Stimulated activated CD4-positive, alpha-beta T cell treated with anti-CD3 and anti-CD28 coated beads, Interleukin-1b, Interleukin-23, amount 100 ng/mL, for 48 hours (primary cell): ENCODE measurements at places on chromosomes 7 and 10.

DNA sequence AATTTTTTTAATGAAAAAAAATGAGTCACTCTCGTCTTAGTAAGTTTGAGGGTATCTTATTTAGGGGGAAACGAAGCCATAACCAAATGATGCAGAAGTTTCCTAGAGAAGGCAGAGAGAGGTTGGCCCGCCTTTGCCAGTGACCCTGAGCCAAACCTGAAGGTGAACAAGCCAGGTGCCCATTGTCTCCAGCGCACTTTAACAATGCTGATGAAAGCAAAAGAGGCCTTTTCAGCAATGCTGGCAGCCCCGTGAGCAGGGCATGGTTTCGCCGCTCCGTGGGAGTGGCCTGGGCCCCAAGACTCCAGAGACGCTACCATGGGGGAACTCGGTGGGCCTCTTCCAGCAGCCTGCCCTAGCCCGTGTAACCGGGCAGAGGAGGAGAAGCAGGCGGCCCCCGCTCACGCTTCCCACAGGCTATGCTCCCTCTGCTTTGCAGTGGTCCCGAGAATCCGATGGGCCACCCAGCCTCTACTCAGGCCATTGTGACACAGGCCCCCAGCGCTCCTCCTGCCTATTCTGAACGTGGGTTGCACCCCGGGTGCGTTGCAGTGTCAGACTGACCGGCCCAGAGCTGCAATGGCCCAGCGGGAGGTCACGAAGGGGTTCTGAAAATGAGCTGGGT lies 14.0 kb upstream of the UNCX start:
- no peak for DNase-seq

DNA sequence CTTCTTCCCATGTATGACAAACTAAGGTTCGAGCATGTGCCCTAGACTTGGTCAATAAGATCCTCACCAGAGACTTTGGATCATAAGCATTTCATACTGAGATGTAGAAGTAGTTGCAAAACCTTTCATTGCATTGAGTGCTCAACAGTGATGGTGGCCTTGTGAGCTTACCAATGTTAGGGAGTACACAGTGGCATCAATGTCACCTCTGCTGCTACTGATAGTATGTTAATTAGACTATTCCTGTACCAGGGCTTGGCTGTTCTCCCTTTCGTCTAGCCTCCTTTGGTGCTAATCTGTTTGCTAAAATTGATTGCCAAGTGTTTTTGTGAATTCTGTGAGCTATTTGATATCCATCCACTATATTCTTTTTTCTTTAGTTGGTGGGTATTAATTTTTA lies 264.5 kb upstream of the SEMA3C start:
- DNase-seq, result no peak

GRCh38 chr10:110432814-110433565 lies 64.7 kb upstream of the DUSP5 start:
- DNase-seq, result no peak

DNA sequence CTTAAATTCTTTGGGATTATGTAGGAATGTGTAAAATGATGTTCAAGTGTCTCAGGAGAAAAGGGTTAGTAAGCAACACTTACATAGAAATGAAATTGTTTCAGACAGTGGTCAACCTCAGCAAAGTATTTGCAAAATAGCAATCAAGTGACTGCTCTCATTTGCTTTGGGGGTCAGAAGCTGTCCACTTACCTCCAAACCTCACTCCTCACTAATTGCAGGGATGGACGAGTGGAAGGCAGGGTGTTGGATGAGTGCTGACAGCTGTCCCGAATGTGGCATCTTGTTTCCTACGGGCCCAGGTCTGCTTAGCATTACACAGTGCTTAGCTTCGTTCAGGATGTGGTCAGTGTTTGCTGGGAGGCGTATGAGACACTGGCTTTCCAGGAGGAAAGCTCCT lies 437.0 kb downstream of the SUGCT start:
- no peak for DNase-seq

GRCh38 chr10:43231523-43232078 lies 35.3 kb downstream of the RASGEF1A start:
- DNase-seq, result no peak

DNA sequence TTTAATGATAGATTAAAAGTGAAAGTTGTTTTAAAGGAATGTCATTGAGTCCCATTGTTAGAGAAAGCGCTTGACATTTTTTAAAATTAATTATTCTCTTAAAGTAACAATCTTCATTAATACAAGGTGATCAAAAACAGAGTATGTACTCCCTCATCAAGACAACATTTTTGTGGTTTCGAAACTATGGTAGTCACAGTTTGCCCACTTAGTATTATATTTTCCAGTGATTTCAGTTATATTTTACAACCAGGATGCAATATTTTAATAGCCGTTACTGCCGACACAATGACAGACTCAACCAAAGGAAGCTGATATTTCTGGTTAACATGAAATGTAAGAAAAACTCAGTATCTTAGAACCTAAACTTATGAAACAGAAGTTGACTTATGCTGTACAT lies 31.3 kb downstream of the MKX start:
- DNase-seq, result no peak

GRCh38 chr7:28615091-28615490 lies 202.8 kb downstream of the CREB5 start:
- no peak for DNase-seq

GRCh38 chr7:20113427-20114027 lies 103.7 kb downstream of the MACC1 start:
- DNase-seq, result no peak

GRCh38 chr10:51918884-51919325 lies 219.5 kb upstream of the CSTF2T start:
- DNase-seq, result no peak

GRCh38 chr7:18491871-18492270 lies 3.7 kb upstream of the HDAC9 start:
- DNase-seq, result no peak

DNA sequence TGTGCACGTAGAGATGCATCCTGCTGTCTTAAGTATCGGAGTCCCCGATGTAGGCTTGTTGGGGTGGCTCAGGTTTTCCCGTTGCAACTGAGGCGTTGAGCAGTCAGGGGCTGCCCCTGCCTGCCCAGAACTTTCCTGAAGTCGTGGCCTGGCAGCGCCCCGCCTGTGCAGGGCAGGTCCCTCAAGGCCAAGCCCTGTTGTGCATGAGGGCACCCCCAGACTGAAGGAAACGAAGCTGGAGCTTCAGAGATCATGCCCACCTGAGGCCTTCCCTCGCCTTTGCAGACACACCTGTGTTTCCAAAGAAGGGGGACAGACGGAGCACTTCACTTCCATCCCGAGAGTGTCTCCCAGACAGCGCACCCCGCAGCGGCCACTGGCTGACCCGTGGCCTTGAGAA lies 121.1 kb downstream of the NKX6-2 start:
- no peak for DNase-seq

- no peak for DNase-seq
These were observed 204.3 kb downstream of the CCDC7 start for GRCh38 chr10:32650246-32650655.

GRCh38 chr10:121158988-121159579 lies 307.9 kb downstream of the WDR11 start:
- no peak for DNase-seq
